ENCODE measurements at places on chromosomes 12 and 14.

DNA sequence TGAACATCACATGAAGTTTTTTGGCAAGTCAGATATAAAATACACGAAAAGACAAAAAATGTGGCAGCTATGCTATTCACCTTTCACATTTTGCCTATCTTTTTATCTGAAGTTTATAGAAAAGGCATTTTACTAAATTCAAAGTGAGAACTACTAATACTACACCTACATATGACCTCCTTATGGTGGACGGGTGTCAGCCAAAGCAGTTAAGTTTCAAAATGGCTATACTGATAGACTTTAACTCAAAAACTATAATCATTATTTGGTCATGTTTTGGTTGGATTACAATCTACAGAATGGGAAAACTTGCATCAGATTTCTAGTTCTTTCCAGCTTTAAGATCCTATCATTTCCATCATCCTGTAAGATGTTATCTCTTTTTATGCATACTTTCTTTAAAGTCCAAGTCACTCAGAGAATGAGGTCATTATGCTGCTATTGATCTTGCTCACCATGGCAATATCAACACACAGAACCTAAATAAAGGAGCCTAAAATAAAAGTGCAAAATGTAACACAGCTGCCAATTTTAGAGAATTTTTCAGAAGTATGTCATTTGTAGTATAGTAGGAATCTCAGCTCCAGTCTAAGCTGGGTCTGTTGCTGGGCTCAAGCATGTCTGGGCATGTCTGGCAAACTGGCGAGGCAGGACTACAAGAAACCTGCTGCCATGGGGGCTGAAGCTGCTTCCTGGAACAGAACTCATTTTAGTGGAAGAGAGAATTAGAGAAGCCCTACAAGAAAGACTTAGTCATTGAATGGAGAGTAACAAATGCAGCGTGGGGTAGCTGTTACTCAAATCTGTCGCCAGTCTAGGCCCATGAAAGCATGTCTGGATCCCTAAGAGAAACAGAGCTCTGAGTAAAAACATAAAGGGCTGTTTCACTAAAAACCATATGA, 7.6 kb upstream of the AEBP2 start:
- H3K36me3 ChIP-seq = peaks cover 3% of the 10 kb centered on the region
- DNase-seq = peak; percentile 79
- peak overlapping the region; percentile 99 for H3K27ac ChIP-seq
- no peaks in the 10 kb centered on the region for H3K27me3 ChIP-seq

- DNase-seq = peak; percentile 5
- no peaks in the 10 kb centered on the region for H3K27me3 ChIP-seq
- H3K4me3 ChIP-seq = no peak overlapping the region
Observed at GRCh38 chr12:81128930-81129554, 51.2 kb downstream of the ACSS3 start.

- no peak overlapping the region for H3K4me3 ChIP-seq
- H3K4me1 ChIP-seq = no peaks in the 10 kb centered on the region
- no peaks in the 10 kb centered on the region for H3K36me3 ChIP-seq
- no peak overlapping the region for H3K27ac ChIP-seq
- DNase-seq = no peak
Observed at GRCh38 chr12:21925296-21925913, 15.8 kb downstream of the ABCC9 start.

GRCh38 chr12:105783983-105784947, 354.5 kb downstream of the NUAK1 start:
- H3K4me1 ChIP-seq = peaks cover 10% of the 10 kb centered on the region
- no peaks in the 10 kb centered on the region for H3K36me3 ChIP-seq

DNA sequence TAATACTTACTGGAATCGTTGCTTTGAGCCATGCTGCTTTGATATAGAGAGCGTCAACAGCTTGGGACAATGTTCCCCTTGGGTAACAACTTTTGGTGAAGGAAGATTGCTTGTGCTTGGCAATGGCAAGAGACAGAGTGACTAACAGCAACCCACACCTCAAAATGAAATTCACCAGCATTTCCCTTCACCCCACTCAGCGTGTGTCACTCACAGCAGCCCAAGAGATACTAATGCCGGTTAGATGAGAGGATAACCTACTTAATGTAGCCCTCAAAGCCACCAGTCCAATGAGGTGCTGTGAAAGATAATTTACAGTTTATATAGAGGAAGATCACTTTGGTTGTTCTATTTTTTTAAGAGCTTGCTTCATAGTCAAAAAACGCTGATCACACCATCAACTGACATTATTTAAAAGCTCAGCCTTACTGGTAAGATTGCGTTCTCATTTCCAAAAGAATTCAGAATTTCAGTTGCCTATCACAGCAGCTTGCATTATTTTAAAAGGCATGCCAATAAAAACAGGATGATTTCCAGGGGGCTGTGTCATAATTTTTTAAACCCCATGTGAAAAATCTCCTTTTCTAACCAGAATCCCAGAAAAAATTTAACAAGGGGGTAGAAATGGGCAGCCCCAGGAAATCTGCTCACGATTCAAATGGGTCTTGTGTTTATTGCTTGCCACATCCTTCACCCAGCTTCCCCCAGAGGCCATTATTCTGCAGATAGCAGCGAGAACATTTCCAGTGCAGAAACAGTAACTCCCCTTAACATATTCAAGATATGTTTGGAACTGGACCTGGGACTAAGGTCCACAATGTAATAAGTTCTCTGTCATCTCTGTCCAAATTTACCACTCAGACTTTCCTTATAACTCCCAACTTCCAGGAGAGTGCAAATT, at the start of gene IL26:
Gene IL26, minus strand, starts transcription at position 235 of the 901 bp plus-strand sequence. Its CDS starts 54 bp downstream, at position 181.
- H3K4me3 ChIP-seq = no peak within 1 kb of the TSS
- H3K27ac ChIP-seq = no peak within 1 kb of the TSS
- no peaks in the 10 kb centered on the region for H3K27me3 ChIP-seq
- no peaks in the 10 kb centered on the region for H3K36me3 ChIP-seq

DNA sequence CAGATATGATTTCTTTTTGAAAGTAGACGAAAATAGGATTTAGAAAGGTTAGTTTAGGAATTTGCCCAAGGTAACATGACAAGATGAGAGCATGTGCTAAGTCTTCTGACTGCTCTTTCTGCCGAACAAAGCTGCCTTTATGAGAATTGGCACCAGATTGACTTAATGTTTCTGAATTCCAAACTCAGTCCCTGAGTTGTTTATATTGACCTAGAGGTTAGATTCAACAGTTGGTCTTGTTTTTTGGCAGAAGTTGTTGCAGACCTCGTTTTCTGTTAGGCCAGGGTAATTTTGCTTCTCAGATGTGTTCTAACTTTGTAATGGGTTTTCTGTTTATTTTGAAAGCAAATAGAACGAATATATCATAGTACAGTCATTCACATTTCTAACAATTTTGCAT, 61.5 kb upstream of the LRTM2 start:
- peaks cover 15% of the 10 kb centered on the region for H3K4me1 ChIP-seq
- H3K36me3 ChIP-seq = peaks cover 41% of the 10 kb centered on the region
- no peaks in the 10 kb centered on the region for H3K27me3 ChIP-seq
- H3K27ac ChIP-seq = no peak overlapping the region

DNA sequence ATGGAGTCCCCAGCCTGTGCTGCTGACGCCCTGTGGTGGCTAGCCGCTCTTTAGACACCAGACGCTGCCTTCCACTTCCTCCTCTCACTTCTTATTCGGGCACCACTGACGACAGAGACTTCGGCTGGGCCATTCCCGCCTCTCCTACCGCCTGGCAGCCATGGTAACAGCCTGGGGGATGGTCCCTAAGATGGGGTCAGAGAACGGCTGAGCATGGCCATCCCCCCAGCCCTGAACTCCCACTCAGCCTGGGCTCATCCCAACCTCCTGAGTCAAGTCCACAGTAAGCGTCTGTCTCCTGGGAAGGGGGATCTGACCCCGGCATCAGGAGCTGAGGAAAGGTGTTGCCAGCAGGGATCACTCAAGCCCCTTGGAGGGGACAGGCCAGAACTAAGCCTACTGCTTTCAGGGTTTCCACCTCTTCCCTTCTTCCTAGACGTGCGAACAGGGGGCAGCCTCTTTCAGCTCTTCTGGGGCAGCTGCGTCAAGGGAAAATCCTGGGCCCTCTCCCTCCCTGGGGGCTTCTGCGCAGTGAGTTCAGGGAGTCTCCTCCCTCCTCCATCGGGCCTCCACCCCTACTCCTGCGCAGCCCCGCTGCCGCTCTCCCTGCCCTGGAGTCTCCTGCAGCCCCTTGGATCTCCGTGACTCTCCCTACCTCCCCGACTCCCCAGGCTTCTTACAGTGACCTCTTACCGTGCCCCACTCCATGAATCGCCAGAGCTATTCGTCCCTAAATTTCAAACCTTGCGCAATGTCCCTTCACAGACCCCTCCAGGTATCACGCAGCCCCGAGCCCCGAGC, 643 bp upstream of the TAMALIN start:
- H3K27me3 ChIP-seq = peaks cover 9% of the 10 kb centered on the region
- H3K4me1 ChIP-seq = peaks cover 15% of the 10 kb centered on the region
- H3K4me3 ChIP-seq = peak overlapping the region; percentile 81

DNA sequence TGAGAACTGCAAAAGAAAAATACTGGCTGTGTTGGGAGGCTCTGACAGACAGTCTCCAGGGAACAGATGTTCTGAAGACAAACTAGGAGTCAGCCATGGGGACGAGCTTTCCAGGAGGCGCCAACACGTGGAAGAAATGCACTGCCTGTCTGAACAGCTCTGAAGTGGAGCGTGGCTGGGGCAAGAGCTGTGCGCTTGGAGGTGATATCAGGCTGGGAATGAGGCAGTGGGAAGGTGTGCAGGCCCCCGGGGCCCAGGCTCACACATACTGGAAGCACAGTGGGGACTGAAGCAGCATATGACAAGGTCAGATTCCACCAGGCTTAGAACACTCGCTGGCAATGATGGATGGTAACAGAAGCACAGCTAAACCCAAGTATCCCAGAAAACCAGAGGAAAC, 17.5 kb downstream of the APPL2 start:
- peaks cover 12% of the 10 kb centered on the region for H3K36me3 ChIP-seq
- H3K27ac ChIP-seq = no peak overlapping the region
- no peaks in the 10 kb centered on the region for H3K27me3 ChIP-seq
- DNase-seq = no peak
- H3K4me1 ChIP-seq = peaks cover 2% of the 10 kb centered on the region

GRCh38 chr12:91109148-91109564, 2.1 kb downstream of the LUM start:
- H3K36me3 ChIP-seq = no peaks in the 10 kb centered on the region
- no peak overlapping the region for H3K4me3 ChIP-seq
- H3K27me3 ChIP-seq = peaks cover 3% of the 10 kb centered on the region
- H3K4me1 ChIP-seq = no peaks in the 10 kb centered on the region
- DNase-seq = peak; percentile 76

DNA sequence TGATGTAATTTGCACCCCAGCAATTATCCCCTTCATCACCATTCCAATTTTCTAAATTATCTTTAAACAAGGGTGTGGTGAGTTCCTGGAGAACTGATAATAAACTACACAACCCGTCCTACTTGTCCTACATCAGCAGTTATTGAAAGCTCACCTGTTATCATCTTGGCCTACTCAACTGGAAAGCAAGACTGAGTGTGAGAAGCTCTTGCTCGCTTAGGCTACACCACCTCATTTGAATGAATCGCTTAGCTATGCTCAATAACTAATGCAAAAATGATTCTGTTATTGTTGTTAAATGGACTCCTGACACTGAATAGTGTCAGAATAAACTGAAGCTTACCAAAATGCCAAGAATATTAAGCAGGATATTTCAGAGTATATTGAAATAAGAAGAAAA, 115.4 kb upstream of the BTG1 start:
- no peak overlapping the region for H3K4me3 ChIP-seq
- no peaks in the 10 kb centered on the region for H3K27me3 ChIP-seq
- no peaks in the 10 kb centered on the region for H3K36me3 ChIP-seq
- H3K4me1 ChIP-seq = peaks cover 19% of the 10 kb centered on the region

- H3K4me1 ChIP-seq = peaks cover 6% of the 10 kb centered on the region
- no peak for DNase-seq
- peaks cover 8% of the 10 kb centered on the region for H3K27me3 ChIP-seq
- no peak overlapping the region for H3K4me3 ChIP-seq
- no peak overlapping the region for H3K27ac ChIP-seq
Observed at GRCh38 chr12:49362077-49362476, 5.2 kb upstream of the SPATS2 start.

- H3K27ac ChIP-seq = no peak overlapping the region
- no peaks in the 10 kb centered on the region for H3K36me3 ChIP-seq
- no peak overlapping the region for H3K4me3 ChIP-seq
- DNase-seq = no peak
- no peaks in the 10 kb centered on the region for H3K4me1 ChIP-seq
Observed at GRCh38 chr12:57181561-57182155, 34.2 kb upstream of the LRP1-AS start.

DNA sequence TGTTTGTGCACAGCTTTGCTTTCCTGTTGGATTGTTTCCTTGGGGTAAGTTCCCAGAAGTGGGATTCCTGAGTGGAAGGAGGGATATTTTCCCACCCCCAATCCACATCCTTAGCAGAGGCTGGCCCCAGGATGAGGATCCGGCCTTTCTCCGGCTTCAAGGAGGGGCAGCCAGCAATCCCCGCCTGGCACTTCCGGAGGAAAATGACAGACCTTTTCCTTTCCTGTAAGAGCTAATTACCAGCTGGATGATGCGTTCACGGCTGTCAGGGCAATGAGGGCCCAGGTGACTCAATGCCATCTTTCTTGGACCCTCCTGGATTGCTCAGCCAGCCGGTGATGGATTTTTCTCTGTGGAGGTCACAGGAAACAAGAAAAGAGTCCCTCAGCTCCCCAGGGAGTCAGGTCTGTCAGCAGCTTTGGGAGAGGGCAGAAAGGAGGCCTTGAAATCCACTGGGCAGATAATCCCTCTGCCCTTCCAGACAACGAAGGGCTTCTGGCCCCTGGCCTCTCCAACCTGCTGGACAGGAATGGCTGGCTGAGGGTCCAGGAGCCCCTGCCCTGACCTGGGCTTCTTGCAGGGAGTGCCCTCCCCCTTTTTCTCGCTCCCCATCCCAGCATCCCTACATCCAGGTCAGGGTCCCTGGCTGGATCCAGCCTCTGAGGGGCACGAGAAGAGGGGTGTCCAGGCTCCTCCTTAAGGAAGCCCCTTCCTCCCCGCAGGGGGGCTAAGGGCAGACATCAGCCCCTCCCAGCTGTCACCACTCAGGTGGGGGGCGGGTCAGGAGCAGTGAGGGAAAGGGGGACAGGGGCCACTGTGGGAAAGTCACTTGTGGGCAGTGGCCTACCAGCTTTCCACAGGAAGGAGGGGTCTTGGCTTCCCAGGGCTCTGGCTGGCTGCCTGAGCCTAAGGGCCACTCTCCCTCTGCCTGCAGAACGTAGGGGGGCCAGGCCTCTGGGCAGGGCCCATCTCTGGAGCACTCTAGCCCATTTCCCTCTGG, 16.1 kb upstream of the CCDC85C start:
- H3K4me1 ChIP-seq = no peaks in the 10 kb centered on the region
- H3K27ac ChIP-seq = no peak overlapping the region
- no peak overlapping the region for H3K4me3 ChIP-seq
- H3K36me3 ChIP-seq = no peaks in the 10 kb centered on the region
- DNase-seq = peak; percentile 31

GRCh38 chr12:52515319-52515646, 4.9 kb downstream of the KRT5 start:
- no peak for DNase-seq
- H3K36me3 ChIP-seq = no peaks in the 10 kb centered on the region
- no peak overlapping the region for H3K4me3 ChIP-seq
- H3K4me1 ChIP-seq = no peaks in the 10 kb centered on the region
- H3K27ac ChIP-seq = no peak overlapping the region
- H3K27me3 ChIP-seq = peaks cover 6% of the 10 kb centered on the region

- H3K36me3 ChIP-seq = no peaks in the 10 kb centered on the region
- H3K27ac ChIP-seq = no peak overlapping the region
- H3K4me1 ChIP-seq = no peaks in the 10 kb centered on the region
- no peak overlapping the region for H3K4me3 ChIP-seq
Observed at GRCh38 chr12:4569261-4569660, 7.3 kb downstream of the DYRK4 start.

All from activated CD8-positive, alpha-beta T cell treated with anti-CD3 and anti-CD28 coated beads for 36 hours (primary cell).